ENCODE measurements at places on chromosomes 12 and 14. TPM values are rescaled to one million over a fixed set of nuclear protein-coding genes. Genes with fewer than 3 reads are reported as not detected.

- no peak for DNase-seq
Observed at GRCh38 chr12:52942066-52942900, 6.6 kb upstream of the KRT18 start.

GRCh38 chr12:132477703-132478432 lies 12.1 kb upstream of the FBRSL1 start:
- DNase-seq = no peak

DNA sequence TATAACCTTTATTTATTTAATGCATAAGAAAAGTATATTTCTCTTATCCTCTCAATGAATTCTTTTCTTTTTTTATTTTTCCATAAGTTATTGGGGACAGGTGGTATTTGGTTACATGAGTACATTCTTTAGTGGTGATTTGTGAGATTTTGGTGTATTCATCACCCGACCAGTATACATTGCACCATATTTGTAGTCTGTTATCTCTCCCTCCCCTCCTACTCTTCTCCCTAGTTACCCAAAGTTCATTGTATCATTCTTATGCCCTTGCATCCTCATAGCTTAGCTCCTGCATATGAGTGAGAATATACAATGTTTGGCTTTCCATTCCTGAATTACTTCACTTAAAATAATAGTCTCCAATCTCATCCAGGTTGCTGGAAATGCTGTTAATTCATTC lies 1900.0 kb upstream of the SEL1L start:
- no peak for DNase-seq

DNA sequence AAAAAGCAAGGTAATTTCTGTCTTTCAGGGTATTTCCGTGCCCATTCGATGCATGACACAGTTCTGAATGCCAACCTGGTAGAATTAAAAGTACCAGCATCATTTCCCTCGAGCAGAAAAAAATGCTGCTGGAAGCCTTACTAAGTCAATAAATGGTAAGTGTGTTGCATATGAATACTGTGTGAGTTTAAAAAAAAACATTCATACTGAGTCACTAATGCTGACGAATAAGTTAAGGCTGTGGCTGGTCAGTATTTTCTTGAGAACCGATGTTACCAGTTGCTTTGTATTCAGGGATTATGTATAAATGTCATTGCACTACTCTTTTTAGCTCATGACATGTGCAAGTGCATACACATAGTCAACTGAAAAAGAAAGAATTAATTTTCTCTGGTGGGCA lies 710.2 kb downstream of the TRHDE start:
- DNase-seq = no peak

DNA sequence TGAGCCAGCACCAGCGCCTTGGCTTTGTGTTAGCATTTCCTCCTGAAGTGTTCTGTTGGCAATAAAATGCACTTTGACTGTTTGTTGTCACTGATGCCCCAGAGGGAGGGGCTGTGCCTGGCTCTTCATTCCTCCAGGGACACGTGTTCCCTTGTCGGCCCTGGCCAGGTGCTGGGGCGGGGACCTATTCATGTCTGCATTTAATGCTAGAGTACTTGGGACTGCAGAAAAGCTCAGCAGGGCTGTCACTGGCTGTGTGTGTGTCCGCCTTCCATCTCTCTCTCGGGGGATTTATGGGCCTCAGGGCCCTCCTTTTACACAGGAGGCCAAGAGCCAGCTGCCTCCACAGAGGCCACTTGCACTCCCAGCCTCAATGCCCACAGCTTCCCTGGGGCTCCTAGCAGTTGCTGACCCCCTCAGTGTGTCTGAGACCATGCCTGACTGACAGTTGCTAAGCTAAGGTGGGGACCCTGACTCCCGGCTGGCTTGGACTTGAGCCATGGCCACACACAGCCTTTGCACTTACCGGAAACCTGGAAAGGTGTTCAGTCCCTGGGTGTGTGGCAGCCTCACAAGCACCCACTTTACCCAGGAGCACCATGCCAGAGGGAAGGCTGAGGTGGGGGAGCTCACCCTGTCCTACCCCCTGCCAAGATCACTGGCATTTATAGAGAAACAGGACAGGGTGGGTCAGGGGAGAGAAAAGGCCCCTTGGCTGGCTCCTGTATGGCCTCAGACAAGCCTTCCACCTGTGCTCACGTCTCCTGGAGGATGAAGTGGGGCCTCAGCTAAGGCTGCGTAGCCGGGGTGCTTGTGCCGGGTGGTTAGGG lies 27.8 kb downstream of the HIP1R start:
- DNase-seq = no peak

GRCh38 chr14:72516936-72517700 lies 376.8 kb downstream of the DPF3 start:
- peak; percentile 87 for DNase-seq

- DNase-seq = no peak
Observed at GRCh38 chr12:124639122-124639806, 71.9 kb upstream of the NCOR2 start.

DNA sequence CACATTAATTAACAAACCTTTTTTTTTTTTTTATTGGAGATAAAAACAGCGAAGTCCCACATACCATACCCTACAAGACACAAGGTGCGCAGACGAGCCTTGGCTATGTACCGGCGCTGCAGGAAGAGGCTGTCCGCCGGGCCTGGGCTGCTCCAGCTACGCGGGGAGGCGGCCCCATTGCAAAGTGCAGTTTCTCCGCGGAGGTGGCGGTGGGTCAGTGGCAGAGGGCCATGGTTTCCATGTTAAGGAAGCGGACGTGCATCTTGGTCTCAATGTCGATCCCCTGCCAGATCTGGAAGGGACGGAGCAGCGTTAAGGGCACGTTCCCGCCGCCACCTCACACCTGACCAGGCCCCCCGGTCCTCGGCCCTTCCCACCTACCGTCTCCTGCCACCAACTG lies 60.3 kb downstream of the TESC start:
- no peak for DNase-seq

- no peak for DNase-seq
Observed at GRCh38 chr12:33180918-33181317, 258.7 kb downstream of the SYT10 start.

DNA sequence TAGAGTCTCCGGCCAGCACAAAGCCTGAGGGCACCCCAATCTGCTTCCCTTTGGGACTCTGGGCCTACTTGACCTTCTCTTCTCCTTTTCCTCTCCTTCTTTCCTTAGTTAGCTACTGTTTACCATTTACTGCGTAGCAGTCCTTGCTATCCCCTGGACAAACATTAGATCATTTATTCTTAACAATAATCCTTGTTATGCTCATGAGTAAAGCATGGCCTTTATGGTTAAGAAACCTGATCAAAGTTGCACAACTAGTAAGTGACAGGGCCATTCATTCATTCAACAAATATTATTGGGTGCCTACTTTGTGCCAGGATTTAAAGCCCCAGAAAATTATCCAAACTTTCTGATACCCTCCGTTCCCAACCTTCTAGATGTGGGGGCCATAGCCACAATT lies 3.2 kb upstream of the HDAC7 start:
- no peak for DNase-seq

- no peak for DNase-seq
Observed at GRCh38 chr12:131711551-131712205, 788 bp downstream of the SFSWAP start.

TC2N gene
- total RNA-seq = 195 TPM

GRCh38 chr14:51203881-51204280 lies 36.2 kb upstream of the TMX1 start:
- DNase-seq = no peak

DNA sequence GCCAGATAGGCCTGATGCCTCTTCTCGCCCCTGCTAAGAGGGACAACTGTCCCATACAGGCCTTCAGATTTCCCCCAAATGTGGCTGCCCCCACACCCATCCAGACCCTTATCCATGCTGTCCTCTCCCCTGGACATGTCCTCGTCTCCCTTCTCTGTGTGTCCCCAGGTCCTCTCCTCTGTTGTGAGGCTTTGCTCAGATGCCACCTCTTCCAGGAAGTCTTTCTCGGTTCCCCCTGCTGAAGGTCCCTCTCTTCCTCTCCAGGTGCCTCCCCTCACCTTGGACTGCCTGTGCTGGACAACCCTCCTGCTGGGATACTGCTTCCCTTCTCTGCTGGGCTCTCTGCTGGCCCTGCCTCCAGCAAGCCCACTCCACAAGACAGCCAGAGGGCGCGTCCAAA lies 33.7 kb downstream of the BEGAIN start:
- no peak for DNase-seq

- DNase-seq = no peak
Observed at GRCh38 chr12:65518771-65519170, 240.3 kb downstream of the MSRB3 start.

IFI27L2 gene
- total RNA-seq = 102 TPM
